ENCODE measurements at places on chromosomes 1 and 21.

- no peak for DNase-seq
These were observed 859 bp upstream of the MAGI3 start for GRCh38 chr1:113389359-113389952.

DNA sequence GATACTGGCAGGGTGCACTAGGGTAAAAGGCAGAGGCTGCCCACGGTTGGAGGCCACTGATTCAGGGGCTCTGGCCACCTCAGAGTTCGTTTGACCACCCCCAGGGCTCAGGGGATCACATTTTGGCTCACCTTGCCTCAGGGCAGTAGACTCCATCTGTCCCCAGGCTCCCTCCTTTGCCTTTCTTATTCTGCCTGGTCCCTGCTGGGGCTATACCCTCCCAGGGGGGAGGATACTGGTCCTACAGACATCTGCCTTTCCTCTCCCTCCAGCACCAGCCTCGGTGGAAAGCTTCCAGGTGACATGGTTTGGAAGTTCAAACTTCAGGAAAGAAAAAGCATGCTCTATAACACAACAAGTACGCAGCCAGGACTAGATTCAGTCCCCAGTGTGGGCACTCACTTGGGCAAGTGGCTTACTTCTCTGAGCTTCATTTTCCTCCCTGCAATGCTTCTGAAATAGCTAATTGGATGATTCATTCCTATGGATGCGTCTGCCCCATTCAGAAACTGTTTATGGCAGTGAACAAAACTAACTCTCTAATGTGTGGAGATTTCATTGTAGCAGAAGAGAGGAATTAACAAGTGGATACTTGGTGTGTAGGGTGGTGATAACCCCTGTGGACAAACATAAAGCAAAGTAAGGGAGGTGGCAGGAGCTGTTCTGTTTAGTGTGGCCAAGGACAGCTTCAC lies 154.8 kb downstream of the TRABD2B start:
- DNase-seq, result no peak

DNA sequence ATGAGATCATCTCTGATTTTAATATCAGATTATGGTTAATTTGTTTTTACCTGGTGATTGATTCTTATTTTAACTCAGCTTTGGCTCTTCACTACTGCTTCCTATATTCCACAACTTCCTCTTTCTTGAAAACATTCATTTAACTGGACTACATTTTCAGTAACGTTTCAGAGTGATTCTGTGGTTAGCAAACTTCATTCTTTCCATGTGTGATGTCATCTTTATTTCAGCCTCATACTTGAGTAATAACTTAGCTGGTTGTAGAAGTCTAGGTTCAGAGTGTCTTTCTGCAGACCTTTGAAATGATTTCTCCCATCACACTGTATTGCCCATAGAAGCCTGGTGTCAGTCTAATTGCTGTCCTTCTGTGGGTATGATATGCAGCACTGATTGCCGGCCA lies 36.0 kb upstream of the SLC35F3 start:
- no peak for DNase-seq

GRCh38 chr1:114103992-114104391 lies 49.7 kb downstream of the SYT6 start:
- DNase-seq, result no peak

DNA sequence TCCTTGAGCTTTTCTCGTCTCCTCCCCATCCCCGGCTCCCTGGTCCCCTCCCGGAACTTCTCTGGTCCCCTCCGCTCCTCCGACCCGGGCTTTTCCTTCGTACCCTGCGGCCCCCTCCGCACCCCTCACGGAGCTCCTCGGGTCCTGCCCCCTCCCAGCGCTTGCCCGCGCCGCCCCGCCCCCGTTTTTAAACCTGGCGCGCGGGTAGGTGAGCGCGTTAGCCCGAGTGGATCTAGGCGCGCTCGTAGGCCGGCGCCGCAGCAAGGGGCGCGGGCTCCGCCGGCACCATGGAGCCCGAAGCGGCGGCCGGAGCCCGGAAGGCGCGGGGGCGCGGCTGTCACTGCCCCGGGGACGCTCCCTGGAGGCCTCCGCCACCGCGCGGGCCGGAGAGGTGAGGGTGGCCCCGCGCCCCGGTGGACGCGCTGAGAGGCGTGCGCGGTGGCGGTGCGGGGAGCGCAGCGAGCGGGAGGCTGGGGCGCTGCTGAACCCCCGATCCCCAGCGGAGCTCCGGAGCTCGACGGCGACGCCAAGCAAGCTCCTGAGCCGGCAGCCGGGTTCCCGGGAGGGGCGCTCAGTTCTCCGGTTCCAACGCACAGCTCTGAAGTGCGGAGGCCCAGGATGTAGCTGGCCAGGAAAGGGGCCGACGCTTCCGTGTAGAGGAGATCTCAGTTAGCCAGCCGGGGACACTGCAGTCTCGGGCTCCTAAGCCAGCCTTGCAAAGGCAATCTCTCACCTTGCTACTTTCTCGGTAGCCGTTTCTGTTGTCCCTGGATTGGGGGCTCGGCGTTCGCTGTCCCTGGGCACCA lies at the start of gene RIPPLY3:
RIPPLY3 (plus strand) TSS at position 217 of the 806 bp plus-strand sequence; CDS start at position 288, 71 bp downstream.
- no peak for DNase-seq

GRCh38 chr1:158145173-158145719 lies 35.4 kb upstream of the CD1D start:
- no peak for DNase-seq

DNA sequence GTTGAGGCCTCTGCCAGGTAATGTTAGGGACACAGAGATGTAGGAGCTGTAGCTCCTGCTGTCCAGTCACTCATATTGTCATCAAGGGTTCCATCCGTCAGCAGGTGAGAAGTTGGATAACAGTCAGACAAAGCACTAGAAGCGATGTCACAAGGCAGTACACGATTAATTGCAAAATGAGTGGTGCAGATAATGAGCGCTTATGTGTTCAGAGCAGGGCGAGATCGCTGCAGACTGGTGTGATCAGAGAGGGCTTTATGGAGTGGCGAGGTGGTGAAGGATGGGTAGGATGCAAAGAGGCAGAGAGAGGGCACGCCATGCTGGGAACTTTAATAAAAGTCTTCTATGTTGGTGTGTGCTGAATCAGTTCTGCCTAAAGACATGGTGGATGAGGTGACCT lies 8.8 kb downstream of the TMCC2 start:
- peak; percentile 0 for DNase-seq

All from activated B cell treated with CpG ODN at 0.5 μM for 24 hours (primary cell).